ENCODE measurements at places on chromosomes 2 and 18.

- DNase-seq, result no peak
Observed at GRCh38 chr2:172496160-172496608, 59.7 kb upstream of the PDK1 start.

DNA sequence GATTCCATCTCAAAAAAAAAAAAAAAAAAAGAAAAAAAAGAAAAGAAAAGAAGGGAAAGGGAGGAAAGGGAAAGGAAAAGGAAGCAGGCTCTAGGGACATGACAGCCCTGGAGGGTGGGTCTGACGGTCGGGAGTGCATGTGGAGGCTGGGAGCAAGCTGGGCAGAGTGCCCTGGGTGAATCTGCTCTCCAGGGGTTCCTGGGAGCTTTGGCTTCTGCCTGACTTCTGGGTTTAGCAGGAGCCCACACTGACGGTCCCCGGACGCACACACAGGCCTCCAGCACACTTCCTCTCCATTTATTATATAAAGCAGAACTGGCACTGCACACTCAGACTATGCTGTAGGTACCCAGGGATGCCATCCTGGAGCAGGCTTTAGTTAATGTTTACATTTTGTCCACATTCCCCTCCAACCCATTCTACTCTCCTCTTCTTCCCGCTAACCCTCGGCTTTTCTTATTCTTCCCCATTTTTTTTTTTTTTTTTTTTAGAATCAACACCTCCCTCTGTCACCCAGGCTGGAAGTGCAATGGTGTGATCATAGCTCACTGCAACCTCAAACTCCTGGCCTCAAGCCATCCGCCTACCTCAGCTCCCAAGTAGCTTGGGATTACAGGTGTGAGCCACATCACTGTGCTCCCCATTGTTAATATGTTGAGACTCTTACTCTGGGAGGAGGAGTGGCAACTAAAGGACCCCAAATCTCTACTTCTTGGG is 151.1 kb upstream of the SLC1A4 start:
- no peak for DNase-seq

DNA sequence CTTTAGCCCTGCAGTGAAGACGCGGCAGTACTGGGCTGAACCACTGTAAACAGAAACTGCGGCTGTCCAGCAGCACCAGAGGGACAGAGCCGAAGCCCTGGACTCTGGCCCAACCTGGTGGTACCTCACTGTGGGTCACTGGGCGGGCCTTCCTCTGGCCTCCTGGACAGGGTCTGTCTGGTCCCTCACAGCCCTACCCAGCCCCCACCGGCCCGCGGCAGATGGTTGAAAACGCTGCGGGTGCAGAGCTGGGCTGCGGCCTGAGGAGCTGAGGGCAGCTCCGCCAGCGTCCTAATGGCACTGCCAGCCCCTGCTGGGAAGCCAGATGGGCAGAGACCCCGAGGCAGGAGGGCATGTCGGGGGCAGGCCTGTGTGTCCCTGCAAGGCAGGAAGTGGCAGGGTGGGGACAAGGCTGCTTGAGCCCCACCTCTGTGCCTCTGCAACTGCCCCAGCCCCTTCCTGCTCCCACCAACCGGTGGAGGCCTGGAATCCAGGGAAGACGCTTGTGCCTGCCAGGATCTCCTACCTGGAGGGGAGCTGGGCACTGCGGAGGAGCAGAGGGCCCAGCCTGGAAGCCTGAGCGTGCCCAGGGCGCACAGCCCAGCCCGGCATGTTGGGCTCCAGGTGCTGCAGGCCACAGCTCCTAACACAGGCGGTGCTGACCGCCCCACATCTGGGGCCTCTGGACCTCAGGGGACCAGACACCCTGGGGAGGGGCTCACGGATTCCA is 36.3 kb downstream of the HS6ST1 start:
- peak; percentile 37 for DNase-seq

DNA sequence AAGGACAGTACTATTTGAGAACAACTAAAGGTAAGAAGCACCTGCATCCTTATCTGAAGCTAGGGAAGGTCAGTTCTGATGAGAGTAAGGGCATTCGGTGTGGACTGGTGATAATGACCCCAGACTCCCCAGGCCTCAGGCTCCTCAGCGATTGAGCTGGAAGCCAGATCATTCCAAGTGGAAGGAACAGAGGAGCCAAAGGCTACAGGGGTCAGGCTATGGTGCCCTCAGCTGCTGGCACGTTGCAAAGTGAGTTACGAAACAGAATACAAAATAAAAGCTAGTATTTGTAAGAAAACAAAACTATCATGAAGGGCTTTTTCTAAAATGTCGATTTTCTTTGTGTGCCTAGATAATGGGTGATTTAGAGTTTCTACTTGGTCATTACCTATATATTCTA is 168.5 kb upstream of the LRRTM1 start:
- DNase-seq, result no peak

GRCh38 chr18:41146301-41146700 is 808.7 kb upstream of the PIK3C3 start:
- peak; percentile 61 for DNase-seq

- DNase-seq, result no peak
Observed at GRCh38 chr18:62505669-62506494, 16.9 kb upstream of the ZCCHC2 start.

DNA sequence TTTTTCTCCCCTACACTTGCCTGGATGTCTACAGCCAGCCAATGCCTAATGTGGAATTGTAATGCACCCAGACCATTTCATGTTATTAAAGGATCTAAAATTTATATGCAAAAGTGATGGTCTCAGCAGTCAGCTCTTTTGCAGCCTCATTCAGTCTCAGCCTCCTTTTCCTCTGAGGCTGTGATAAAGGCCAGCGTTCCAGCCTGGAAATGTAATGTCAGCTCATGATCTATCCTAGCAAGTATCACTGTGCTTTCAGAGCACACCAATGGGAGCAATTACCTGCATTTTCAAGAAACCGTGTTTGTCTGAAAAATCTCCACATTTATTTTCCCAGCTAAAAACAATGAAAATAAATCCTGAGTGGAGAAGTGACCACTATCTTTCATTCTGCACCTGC is 274.6 kb downstream of the CDH20 start:
- no peak for DNase-seq

DNA sequence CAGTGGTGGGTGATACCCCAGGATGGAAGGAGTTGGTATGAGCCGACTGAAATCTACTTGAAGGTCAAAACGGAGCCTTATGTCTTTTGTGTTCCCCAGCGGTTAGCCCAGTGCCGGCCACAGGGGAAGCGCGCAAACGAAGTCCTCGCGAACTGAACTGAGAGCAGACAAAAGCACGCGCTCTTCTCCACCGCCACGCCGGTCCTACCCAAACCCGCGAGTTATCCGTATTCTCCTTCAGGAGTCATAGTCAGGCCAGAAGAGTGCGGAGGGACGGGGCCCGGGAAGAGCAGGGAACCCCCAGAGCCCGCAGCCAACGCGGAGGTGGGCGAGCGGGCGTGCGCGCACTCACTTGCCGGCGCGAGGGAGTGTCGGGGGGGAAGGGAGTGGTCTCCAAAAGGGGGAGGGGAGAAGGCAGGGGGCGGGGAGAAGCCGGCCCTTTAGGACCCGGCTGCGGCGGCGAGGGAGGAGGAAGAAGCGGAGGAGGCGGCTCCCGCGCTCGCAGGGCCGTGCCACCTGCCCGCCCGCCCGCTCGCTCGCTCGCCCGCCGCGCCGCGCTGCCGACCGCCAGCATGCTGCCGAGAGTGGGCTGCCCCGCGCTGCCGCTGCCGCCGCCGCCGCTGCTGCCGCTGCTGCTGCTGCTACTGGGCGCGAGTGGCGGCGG is at the start of gene IGFBP2:
IGFBP2 (plus strand) TSS at position 469 of the 664 bp plus-strand sequence; CDS start at position 573, 104 bp downstream.
- DNase-seq, result peak; percentile 93

DNA sequence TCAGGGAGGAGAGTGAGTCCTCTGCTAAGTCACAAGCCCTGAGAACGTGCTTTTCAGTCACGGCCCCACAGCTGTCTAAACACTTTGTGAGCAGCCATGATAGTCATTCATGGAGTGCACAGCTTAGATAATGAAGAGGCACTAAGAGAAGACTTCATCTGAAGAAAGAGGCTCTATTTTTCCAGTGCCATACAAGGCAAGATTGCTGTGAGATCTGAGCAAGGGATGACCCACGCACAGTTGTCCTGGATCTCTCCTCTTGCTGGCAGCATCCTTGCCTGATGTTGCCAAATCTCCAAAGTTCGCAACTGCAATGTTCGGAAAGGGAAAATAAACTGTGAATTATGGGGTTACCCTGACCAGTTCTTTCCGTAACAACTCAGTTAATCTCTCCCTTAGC is 418.7 kb downstream of the MEIS1 start:
- no peak for DNase-seq

- DNase-seq, result peak; percentile 9
Observed at GRCh38 chr2:140929849-140930248, 1201.0 kb downstream of the LRP1B start.
